ENCODE measurements at places on chromosomes 5 and 9.

DNA sequence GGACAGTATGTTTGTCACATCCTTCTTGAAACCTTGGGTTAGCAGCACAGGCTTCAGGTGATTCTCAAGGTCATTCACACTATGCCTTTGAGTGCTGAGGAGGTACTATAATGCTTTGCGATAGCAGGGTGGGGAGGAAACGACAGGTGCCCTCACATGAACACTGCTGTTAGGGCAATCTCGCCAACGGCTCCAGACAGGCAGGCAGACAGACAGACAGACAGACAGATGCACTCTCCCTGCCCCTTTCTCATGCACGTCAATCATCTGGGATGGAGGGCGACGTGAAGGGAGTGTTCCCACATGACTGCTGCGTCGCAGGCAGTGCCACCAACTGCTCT, 82.9 kb downstream of the RAPGEF1 start:
- DNase-seq = no peak

- no peak for DNase-seq
These were observed 187.8 kb downstream of the DEPDC1B start for GRCh38 chr5:60512117-60512516.

DNA sequence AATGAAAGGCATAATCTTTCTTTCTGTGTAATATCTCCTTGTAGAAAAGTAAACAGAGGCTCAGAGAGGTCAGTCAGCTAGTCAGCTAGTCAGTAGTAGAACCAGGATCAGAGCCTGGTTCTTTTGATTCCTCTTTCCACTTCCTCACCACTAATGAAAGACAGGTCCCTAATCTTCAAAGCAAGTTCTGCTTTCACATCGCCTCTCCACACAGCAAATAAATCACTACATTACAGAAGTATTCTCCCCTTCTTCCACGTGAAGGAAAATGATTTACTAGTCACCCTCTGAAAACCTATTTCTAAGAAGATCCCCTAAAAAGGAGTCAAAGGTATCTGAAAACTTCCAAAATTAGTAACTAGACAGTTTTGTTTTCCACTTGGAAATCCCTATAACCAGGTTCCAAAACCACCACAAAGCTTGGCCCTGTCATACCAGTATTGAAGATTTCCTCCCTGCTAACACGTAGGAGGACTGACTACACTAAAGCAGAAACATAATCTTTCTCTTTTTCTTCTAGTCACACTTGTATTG, 140.5 kb upstream of the TARS1 start:
- no peak for DNase-seq

- DNase-seq = no peak
These were observed 50.3 kb downstream of the RAD50 start for GRCh38 chr5:132607095-132607494.

- no peak for DNase-seq
These were observed 1.7 kb downstream of the LCN6 start for GRCh38 chr9:136746621-136747020.

DNA sequence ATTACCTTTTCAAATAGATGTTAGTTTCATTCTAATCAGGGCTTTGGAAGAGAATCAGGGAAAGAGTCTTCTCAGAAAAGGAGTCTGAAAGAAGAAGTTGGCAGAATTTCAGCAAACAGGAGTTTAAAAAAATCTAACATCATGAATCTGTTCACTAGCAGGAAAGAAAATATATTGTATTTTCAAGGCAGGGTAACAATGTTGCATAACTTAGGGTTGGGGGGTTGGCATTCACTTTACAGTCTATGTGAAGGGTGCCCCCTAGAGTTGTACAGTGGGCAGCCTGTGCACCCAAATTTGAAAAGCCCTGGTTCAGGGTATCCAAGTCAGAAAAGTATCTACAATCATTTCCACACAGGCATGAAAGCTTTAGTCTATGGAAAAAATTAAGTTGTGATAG, 348.4 kb upstream of the SLC30A5 start:
- no peak for DNase-seq

- DNase-seq = no peak
These were observed 96.5 kb downstream of the EFNA5 start for GRCh38 chr5:107574287-107574686.

DNA sequence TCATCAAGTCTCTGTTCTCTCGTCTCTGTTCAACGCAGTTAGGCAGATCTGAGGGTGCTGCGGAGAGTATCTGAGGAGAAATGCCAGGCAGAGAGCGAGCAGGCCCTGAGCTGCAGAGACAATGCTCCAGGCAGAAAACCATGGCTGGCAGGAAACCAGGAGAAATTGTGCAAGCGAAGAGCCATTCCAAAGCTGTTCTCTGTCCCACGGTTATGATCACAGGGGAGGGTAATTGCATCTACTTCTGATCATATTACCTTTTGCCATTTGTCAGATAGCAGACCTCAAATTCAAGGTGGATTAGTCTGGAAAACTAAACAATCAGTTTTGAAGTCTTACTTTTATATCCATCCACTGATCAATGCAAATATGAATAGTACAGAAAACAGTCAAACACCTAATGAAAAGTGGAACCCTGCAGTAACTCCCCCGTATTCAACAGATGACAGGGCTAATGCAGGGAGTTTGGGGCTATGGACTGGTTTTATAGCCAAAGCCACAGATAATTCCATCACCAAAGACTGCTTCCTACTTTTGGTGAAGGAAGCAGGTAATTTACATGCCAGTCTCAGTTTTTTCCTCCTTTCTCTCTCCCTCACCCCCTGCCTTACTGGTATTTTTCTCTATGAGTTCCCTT, 228.0 kb downstream of the DCP2 start:
- DNase-seq = no peak

- DNase-seq = no peak
These were observed 336.6 kb downstream of the CWC27 start for GRCh38 chr5:65105301-65105700.

GRCh38 chr5:104513121-104513602, 950.6 kb upstream of the NUDT12 start:
- DNase-seq = no peak

- no peak for DNase-seq
These were observed 15.8 kb downstream of the CNTFR start for GRCh38 chr9:34573599-34574325.

DNA sequence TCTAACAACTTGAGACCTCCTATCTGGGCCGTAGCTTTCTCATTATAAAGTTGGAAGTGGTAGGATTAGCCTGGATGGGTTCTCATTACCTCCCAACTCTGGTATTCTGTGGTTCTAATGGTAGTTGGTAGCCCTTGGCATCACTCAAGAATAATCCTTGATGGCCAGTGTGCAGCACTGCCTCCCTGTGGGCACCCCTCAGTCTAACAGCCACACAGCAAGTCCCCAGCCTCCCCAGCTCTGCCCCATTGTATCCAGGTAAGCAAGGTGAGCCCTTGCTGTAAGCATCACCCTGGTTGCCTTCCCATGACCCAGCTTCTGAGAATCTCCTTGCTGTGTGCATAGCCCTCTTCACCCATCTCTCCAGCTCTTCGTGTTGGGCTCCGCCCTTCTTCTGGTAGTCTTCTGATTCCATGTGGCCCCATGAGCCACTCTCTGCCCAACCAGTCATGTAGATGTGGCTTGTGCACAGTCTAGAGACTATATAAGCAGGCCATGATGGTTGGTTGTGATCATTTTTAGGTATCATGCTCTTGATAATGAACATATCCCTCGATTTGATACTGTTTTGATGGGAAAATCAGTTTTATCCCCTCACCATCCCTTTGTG, 57.6 kb upstream of the GRHPR start:
- DNase-seq = no peak

GRCh38 chr9:127950513-127951289, 13.0 kb upstream of the DPM2 start:
- DNase-seq = no peak

DNA sequence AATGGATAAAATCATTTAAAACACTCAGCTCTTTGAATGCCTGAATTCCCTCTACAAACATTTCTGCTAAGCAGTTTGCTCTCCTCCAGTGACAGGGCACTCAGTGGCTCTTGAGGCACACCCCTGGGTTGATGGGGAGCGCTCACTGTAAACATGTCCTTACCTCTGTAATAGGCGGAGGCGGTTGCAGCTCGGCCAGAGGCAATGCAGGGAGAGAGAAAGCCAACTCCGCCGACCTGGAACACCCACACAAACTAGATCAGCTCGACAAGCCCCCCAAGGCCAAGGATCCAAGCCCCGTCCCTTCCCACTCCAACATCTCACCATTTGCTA, 329 bp downstream of the CDC23 start:
- no peak for DNase-seq

DNA sequence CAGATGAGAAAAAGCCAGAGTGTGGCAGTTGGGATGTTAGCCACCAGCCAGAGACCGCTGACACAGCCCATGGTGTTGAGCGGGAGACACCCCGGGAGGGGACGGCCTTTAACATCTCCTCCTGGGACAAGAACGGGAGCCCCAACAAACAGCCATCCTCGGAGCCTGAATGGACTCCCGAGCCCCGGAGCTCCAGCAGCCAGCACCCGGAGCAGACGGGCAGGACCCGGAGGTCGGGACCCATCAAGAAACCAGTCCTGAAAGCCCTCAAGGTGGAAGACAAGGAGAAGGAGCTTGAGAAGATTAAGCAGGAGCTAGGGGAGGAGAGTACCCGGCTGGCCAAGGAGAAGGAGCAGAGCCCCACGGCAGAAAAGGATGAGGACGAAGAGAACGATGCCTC, 28.0 kb upstream of the POMT1 start:
- DNase-seq = no peak

GRCh38 chr5:57887851-57888621, 405.4 kb upstream of the ACTBL2 start:
- peak; percentile 53 for DNase-seq

GRCh38 chr5:133364936-133365707, 247.2 kb downstream of the FSTL4 start:
- peak; percentile 68 for DNase-seq

DNA sequence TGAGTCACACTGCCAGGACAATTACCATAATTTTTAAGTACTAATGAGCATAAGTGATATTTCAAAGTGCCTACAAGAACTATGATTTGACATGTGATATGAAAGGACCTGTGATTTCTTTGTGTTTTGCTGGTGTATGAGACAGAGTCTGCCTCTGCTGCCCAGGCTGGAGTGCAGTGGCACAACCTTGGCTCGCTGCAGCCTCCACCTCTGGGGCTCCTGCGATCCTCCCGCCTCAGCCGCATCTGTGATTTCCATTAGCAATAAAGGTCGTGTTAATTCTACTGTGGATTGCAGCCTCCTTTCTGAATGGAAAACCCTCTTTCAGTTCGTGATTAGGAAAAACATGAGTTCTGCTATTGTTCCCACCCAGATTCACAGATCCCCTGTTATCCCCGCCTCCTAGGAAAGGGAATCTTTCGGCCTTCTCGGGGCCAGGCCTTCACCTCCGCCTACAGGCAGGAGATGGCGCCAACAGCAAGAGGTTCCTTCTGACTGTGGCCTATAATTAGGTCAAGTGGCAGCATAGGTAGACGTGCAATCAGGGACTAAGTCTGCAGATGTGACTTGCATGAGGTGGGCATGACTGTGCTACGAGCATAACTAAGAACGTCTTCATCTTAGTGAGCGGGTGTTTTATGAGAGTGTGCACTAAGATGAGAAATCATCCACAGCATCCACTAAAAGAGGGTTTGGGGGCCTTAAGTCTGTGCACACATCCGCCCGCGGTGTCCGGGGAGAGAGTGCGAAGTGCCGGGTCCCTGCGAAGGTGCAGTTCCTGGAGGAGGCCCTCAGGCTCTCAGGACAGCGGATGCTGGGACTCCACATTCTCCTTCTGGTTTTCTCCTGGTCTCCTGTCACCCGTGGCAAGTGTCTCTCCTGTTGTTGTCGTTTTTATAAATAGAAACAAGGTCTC, 23.1 kb downstream of the TRIM7 start:
- no peak for DNase-seq

DNA sequence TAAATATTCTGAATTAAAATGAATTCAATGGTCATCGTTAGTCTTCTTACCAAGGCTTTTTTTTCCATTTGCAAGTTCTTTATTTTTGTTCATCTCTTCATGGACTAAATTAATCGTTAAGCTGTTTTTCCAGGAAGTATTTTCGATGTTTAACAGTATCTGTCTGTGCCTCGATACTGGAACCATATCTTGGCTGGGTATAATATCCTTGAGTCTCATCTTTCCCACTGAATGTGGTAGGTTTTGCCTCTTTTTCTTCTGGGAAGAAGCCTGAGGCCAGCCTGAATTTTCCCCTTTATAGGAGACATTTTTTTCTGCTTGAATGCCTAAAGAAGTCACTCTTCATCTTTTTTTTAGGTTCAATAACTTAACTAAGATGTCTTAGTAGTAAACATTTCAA, 4.0 kb upstream of the SEPTIN8 start:
- DNase-seq = no peak

GRCh38 chr9:129287619-129288305, 109.7 kb upstream of the IER5L start:
- peak; percentile 49 for DNase-seq

DNA sequence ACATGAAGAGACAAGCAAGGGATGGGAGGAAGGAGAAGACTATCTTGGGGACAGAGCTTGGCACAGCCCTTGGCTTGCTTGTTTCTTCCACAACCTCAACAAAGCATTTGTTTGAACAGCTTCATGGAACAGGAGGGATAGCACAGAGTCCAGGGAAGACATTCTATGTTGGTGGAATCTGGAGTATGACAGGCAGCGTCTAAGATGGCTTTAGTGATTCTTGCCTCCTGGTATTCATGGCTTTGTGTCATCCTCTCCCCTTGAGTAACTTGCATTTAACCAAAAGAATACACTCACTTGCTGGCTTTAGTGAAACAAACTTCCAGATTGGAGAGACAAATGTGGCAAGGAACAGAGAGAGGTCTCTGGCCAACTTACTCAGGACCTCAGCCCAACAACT, 30.8 kb upstream of the RECK start:
- DNase-seq = no peak

- DNase-seq = no peak
These were observed 76.4 kb upstream of the ROR2 start for GRCh38 chr9:92026206-92027002.

- DNase-seq = no peak
These were observed 114.3 kb downstream of the DEPDC1B start for GRCh38 chr5:60585618-60586017.

- DNase-seq = no peak
These were observed 9.8 kb downstream of the PIK3R1 start for GRCh38 chr5:68225188-68225910.

DNA sequence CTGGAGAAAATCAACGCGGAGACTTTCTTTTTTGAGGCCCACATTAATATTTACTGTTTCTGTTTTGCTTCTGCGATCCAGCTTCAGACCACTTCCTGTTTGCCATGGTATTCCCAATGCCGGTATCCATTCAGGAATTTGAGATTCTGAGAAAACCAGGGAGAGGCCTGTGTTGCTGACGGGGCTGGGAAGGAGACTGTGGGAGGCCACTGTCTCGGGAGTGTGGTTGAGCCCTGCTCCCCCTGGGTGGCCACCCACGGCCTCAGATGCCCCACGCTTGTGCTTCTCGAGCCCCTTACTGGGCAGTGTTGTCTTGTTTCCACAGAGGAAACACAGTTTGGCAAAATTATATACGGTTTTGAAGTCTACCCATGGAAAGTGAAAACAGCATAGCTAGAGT, 403.6 kb upstream of the IRX2 start:
- no peak for DNase-seq

- DNase-seq = no peak
These were observed 11.0 kb upstream of the DENND1A start for GRCh38 chr9:123940721-123941523.

Measured in ecto neural progenitor cell (in vitro differentiated cells).